ENCODE measurements at places on chromosomes 11 and 22.

DNA sequence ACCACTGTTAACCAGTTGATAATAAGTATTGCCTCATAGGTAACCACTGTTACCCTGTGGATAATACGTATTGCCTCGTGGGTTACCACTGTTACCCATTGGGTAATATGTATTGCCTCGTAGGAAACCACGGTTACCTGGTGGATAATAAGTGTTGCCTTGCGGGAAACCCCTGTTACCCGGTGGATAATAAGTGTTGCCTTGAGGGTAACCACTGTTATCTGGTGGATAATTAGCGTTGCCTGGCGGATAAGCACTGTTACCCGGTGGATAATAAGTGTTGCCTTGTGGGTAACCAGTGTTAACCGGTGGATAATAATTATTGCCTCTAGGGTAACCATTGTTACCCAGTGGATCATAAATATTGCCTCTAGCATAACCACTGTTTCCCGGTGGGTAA, 27.3 kb upstream of the NXPE4 start:
- no peak for DNase-seq

GRCh38 chr11:504053-504993, 2.7 kb downstream of the RNH1 start:
- no peak for DNase-seq

DNA sequence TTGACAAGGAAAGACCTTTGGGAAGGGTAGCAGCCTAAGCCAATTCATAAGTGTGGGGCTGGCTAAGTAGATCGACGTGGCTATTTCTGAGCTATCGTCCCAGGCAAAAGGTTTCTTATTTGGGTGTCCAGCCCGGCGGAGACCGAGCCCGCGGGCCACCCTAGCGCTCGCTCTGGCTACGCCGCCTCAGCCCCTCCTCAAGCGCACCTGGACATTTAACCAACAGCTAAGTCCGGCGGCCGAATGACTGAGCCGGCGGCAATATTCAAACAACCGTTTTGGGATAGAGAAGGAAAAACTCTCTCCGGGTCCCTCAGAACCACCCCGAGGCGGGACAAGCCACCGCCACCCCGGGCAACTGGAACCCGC, 457 bp downstream of the RNF141 start:
- DNase-seq, result no peak

GRCh38 chr11:104487046-104487806, 323.3 kb upstream of the PDGFD start:
- DNase-seq, result no peak

- no peak for DNase-seq
Measured at GRCh38 chr11:84261707-84262106, 975.5 kb upstream of the CCDC90B start.

GRCh38 chr11:80103142-80103859, 662.5 kb upstream of the TENM4 start:
- no peak for DNase-seq

- DNase-seq, result no peak
Measured at GRCh38 chr11:130905512-130905911, 10.8 kb downstream of the SNX19 start.

DNA sequence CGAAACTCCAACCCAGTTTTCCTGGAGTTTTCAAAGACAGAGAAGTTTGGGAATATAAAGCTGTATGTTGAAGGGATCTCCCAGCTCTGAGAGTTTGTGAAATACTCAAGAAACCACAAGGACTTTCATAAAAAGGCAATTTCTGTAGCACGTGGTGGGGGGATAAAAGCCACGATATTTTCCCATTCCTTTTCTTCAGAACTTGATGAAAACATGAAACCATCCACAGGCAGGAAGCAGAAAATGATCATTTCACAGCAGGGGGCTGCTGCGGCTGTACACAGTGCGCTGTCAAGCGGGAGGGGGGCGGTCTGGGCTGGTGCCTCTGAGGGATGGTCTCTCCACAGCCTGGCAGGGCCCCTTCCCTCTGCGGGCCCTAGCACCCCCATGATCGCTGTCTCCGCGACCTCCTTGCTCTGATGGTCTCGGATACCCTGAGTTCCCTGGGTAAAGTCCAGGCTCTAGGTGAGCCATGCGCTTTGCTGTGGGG, 423.2 kb downstream of the MN1 start:
- no peak for DNase-seq

DNA sequence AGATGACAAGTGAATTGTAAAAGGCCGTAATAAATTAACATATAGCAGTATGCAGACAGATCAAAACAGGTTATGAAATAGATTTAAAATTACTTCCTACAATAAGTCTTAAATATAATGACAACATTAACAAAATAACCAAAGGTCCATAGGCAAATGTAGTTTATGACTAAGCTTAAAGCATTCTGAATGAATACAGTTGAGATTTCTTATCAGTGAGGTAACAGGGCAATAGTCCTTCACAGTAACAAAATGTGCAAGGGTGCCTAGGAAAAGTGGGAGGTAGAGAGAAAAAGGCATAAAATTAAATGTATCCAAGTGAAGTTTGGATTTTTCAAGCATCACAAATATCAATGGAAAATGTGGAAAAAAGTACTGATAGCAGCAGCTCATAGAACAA, 20.9 kb upstream of the P4HA3 start:
- no peak for DNase-seq

GRCh38 chr11:45167283-45167682, 20.8 kb downstream of the PRDM11 start:
- no peak for DNase-seq

- peak; percentile 76 for DNase-seq
Measured at GRCh38 chr11:67629386-67630227, at the start of gene NUDT8. Gene NUDT8, minus strand, starts transcription at chr11:67629937. Its CDS starts 26 bp downstream, at chr11:67629911.

- DNase-seq, result no peak
Measured at GRCh38 chr11:106765469-106766258, 252.6 kb downstream of the GUCY1A2 start.

GRCh38 chr11:131616481-131617140, 246.2 kb downstream of the NTM start:
- no peak for DNase-seq

GRCh38 chr11:106277484-106277883, 200.0 kb downstream of the AASDHPPT start:
- no peak for DNase-seq

DNA sequence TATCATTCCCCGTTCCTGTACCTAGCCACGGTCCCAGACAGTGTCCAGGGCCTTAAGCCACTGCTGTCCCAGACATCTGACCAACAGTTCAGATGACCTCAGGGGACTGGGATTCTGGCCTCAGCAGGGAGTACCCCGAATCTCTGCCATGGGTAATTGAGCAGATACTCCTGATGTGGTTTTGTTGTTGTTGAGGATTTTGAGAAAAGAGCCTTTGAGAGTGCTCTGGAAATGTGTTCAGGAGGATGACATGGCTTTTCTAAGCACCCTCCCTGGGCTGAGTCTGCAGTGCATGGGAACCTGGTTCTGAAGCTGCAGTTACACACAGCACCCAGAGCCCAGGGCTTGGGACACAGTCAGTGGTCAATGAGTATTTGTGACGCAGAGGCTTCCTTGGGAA, 30.4 kb downstream of the ADAMTS15 start:
- no peak for DNase-seq

DNA sequence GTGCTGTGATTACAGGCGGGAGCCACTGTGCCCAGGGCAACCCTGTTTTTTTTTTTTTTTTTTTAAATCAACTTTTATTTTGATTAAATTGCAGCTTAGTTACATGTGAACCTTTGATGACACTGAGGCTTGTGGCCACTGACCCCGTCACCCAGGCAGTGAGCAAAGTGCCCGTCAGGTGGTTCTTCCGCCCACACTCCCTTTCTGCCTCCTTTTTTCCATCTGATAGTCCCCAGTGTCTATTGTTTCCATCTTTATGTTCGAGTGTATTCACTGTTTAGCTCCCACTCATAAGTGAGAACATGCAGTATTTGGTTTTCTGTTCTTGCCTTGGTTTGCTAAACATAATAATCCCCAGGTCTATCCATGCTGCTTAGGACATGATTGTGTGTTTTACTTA, 110.9 kb upstream of the GRK3 start:
- no peak for DNase-seq
